ENCODE measurements at places on chromosomes 4 and X.

DNA sequence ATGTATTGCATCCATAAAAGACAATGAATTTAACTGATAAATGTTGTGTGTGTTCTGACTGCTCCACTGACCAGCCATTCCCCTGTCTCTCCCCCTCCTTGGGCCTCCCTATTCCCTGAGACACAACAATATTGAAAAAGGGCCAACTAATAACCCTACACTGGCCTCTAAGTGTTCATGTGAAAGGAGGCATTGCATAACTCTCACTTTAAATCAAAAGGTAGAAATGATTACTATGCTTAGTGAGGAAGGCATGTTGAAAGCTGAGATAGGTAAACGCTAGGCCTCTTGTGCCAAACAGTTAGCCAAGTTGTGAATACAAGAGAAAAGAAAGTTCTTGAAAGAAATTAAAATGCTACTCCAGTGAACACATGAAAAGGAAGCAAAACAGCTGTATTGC, 152.7 kb downstream of the POU4F2 start:
- no peak for DNase-seq

- no peak for DNase-seq
These were observed 111.9 kb upstream of the PPARGC1A start for GRCh38 chr4:24001486-24002329.

- DNase-seq = no peak
These were observed 198.3 kb downstream of the STIM2 start for GRCh38 chr4:27058819-27059406.

GRCh38 chrX:131747173-131747572, 203.3 kb downstream of the OR13H1 start:
- DNase-seq = no peak

GRCh38 chrX:134172588-134173259, 64.3 kb upstream of the CCDC160 start:
- peak; percentile 46 for DNase-seq

DNA sequence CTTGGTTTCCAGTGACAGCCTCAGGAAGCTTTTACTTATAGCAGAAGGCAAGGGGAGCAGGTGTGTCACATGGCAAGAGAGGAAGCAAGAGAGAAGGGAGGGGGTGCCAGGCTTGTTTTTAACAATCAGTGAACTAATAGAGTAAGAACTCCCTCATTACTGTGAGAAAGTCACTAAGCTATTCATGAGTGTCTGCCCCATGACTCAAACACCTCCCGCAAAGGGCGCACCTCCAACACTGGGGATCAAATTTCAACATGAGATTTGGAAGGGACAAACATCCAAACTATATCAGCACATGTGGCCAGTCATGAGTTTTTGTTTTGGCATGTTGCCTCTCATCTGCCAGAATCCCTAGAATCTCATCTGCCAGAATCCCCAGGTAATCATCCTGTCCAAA, 183.5 kb upstream of the C1QTNF7 start:
- DNase-seq = no peak

GRCh38 chr4:84455697-84456096, 43.4 kb downstream of the NKX6-1 start:
- no peak for DNase-seq

- no peak for DNase-seq
These were observed 74.4 kb upstream of the DYNLT3 start for GRCh38 chrX:37921758-37922157.
